ENCODE measurements at places on chromosomes 11 and 22.

GRCh38 chr22:39693943-39694500 is 123.5 kb downstream of the CACNA1I start:
- no peak for DNase-seq

- no peak for DNase-seq
These were observed 257.1 kb upstream of the CADM1 start for GRCh38 chr11:115761348-115761747.

DNA sequence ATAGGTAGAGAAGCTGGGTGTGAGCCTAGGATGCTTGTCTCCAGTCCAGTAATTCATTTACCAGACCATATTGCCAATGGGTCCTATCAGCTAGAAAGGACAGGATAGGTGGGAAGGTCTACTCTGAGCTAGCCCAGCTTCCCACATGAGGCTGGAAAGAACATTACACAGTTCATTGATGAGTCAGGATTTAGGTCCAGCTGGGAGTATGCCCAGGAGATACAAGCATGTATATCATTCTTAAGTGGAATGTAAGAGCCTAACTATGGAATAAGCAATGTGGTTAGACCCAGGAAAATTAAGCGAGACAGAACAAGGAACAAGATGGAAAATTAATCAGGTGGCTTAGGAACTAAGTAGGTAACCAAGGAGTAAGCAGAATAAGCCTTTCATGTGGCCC is 59.0 kb upstream of the TBCEL start:
- peak; percentile 16 for DNase-seq

DNA sequence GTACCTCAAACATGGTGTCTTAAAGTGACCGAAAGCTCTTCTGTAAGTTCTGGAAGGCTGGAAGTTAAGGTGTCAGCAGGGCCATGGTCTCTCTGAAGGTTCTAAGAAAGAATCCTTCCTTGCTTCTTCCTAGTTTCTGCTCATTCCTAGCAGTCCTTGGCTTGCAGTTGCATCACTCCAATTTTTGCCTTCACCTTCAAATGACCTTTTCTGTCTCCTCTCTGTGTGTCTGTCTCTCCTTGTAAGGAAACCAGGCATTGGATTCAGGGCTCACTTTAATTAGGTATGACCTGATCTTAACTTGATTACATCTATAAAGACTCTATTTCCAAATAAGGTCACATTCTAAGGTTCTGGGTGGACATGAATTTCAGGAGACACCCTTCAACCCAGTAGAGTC is 8.7 kb downstream of the AASDHPPT start:
- DNase-seq, result no peak

DNA sequence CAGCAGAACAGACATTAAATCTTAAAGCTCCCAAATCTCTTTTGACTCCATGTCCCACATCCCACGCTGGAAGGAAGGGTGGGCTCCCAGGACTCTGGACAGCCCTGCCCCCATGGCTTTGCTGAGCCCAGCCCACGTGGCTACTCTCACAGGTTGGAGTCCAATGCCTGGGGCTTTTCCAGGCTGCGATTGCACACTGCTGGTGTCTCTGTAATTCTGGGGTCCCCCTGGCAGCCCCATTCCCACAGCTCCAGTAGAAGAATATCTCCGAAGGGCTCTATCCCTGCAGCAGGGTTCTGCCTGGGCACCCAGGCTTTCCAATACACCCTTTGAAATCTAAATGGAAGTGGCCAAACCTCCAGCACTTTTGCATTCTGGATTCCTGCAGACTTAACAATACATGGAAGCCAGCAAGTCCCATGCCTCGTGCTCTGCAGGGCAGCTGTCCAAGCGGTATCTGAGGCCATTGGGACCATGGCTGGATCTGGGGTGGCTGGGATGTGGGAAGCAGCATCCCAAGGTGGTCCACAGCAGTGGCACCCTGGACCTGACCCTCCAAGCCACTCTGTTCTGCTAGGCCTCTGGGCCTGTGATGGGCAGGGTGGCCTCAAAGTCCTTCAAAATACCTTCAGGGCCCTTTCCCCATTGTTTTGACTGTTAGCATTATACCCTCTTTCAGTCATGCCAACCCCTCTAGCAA is 47.9 kb upstream of the TH start:
- DNase-seq, result no peak

- DNase-seq, result no peak
These were observed 66.8 kb downstream of the THAP12 start for GRCh38 chr11:76313913-76314740.

DNA sequence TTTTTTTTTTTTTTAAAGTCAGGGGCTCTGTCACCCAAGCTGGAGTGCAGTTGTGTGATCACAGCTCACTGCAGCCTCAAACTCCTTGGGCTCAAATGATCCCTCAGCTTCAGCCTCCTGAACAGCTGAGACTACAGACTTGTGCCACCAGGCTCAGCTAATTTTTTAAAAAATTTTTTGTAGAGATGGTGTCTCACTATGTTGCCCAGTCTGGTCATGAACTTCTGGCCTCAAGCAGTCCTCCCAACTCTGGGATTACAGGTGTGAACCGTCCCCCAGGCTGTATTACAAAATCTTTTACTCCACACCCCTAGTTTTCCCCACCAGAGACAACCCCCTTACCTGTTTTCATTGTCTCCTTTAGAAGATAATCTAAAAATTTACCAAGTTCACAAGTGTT is 1.9 kb downstream of the CCDC117 start:
- no peak for DNase-seq
